Sciatic nerve (tissue), 2 donors: ENCODE measurements at places on chromosomes 1 and 21. TPM values are rescaled to one million over a fixed set of nuclear protein-coding genes. Genes with fewer than 3 reads are reported as not detected.

DDR2 gene
- total RNA-seq = 132 TPM

SHISAL2A gene
- 1.3 TPM for total RNA-seq

GUCA2A gene
- not detected for total RNA-seq

FAM177B gene
- total RNA-seq = not detected

PRDM16 gene
- 31.3 TPM for total RNA-seq

MTARC2 gene
- 35.0 TPM for total RNA-seq

VANGL1 gene
- 9.5 TPM for total RNA-seq

SPRR2E gene
- total RNA-seq = not detected

CLCA1 gene
- not detected for total RNA-seq

AMIGO1 gene
- total RNA-seq = 15.6 TPM

TCHHL1 gene
- not detected for total RNA-seq

PAPPA2 gene
- 1.6 TPM for total RNA-seq

DNA sequence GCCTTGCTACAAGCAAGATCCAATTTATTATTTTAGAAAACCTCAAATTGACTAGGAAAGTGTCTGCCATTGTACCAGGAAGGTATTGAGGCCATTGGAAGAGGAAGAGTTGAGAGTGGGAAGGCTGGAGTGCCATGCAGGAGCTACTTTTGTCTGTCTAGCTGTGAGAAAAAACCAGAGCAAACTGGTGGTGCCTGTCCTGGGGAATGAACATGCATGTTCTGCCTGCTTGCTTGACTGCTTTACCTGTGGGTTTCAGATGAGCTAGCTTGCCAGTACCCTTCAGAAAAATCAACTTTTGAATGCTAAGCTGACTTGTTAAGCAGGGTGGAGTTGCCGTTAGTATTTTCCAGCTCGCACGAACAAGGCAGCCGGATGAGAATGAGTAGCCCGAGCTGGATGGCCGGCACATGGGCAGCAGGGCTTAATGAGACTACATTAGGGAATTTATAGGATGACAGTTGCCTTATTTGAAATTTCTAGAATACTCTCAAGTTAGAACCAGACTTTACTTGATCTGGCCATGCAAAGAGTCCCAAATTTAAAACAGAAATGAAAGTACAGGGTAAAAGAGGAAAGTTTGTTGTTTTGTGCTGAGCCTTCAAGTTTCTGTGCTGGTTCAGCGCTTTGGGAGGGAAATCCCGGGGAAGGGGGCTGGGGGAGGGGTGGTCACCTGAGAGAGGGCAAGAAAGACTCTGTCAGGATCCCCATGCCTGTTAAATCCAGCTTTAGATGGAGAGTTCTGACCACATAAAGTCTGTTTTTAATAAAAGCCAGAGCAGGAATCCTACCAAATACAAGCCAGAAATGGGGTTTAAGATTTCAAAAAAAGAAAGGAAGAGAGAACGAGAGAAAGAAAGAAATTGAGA lies 29.6 kb upstream of the C1orf105 start:
- peak; percentile 79 for DNase-seq

DNA sequence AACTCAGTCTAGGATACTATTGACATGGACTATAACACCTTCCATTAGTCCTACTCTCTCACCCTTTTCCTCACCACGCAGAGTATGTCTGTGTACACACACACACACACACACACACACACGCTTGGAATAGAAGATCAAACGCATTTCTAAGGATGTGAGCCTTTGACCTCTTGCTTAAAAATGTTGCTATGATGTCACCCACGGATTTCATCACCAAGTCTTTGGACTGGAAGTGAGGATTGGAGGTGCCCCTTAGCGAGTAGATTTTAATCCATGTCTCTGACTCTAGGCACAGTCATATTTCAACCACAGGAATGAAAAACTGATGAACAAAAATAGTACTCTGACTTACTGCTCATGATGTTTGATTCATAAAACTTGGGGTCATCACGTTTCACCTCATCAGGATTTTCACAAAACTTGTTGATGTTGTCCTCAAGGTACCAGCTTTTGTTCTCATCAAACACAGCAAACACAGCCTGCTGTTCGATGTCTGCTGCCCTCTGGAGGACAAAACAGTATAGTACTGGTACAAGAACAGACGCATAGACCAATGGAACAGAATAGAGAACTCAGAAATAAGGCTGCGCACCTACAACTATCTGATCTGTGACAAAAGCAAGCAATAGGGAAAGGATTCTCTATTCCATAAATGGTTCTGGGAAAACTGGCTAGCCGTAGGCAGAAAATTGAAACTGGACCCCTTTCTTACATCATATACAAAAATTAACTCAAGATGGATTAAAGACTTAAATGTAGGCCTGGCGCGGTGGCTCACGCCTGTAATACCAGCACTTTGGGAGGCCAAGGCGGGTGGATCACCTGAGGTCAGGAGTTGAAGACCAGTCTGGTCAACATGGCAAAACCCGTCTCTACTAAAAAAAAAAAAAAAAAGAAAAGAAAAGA lies 39.9 kb downstream of the F5 start:
- peak; percentile 59 for DNase-seq

DNA sequence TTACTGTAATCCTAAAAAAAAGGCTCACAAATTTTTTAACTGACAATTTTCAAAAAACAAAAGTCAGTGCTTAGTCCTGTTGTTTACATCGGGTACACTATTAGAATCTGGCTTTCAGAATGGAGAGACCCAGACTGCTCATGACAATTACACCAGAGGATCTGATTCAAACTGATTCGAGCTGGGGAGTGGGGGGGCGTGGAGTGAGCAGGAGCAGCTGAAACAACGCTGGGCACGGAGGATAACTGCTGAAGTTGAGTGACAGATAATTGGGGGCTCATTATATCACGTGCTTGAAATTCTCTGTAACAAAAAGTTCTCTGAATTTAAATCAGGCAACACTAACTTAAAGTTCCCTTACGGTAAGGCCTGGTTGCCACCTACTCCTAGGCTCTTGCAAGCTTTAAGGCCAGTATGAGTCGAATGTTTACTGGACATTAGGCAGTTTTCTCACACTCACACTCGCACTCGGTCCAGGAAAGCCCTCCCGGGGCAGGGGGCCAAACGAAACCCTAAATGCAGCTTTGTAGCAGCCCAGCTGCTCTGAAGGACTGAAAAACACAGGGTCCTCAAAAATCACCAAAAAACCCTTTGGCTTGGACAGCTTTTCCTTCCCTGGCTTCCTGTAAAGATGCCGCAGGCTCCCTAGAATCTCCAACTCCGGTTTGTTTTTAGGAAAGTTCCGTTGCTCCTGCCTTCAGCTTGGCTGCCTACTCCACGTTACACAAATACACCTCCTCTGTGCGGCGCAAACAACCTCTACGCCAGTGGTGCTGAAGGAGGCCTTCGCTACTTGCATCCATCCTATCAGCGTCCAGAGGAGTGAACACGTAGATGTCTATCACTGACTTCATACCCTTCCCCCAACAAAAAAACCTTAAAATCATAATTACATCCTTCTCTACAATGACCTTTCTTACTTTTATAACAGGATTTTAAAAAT lies 42.9 kb downstream of the CAPZB start:
- no peak for DNase-seq

DNA sequence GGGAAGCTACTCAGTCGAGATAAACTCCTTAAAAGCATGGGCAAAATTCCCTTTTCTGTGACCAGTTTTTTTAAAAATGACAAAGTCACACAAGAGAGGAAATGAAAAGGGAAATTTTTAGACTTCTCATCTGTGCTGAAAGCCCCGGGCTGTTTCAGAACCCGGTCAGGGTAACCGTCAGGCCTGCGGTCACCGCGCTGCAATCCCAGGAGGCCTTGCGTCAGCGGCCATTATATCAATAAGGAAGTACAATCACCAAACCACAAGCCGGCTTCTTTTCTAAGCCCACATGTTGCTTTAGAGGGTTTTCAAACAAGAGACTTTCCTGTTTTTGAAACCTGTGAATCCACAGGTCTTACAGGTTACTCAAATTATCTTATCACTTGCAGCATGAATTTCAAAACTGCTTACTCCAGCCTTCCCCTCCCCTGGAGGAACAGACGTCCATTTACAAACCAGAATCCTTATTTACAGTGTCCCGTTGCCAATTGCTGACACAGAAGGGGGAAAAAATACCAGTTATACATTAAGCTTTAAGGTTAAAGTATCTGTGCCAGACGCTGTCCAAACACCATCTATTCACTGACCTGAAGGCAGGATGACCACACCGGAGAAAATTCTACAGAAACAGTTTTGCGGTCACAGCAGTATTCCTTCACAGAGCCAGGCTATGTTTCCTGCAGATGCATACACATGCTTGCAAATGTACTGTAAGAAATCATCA lies 165.3 kb downstream of the TOMM20 start:
- DNase-seq = peak; percentile 89

GRCh38 chr1:230067419-230067870 lies 407 bp downstream of the GALNT2 start:
- peak; percentile 74 for DNase-seq

DNA sequence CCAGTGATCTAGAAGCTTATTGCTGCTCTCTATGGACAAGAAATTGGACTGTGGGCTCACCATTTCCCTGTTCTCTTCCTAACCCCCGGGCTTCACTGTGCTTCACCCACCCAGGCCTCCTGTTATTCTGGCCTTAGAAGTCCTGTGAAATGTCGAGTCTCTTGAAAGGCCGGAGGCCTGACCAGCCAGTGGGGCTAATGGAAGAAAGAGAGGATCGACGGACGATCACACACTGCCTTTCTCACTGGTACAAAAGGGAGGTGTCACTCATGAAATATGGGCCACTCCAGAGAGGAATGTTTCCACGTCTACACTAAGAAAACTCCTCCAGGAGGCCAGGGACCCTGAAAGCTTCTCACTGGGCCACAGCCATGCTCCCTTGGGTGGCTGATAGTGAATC lies 36.1 kb downstream of the CACNA1S start:
- DNase-seq = no peak

DNA sequence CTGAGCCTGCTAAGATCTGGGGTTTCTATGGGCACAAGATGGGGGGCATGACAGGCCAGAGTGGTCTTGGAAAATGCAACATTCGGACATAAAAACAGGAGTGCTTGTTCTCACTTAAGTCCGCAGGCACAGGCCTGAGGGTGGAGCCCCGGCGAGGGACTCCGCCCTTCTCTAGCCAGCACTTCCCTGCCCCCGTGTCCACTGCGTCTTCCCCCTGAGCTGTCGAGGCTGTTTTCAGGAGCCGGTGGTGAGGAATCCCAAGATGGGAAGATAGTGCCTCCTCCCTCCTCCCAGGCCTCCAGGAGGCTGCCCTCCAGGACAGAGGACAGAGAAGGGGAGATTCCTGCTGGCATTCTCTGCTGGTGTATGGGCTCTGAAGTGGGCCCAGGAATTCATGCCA lies 105.2 kb downstream of the TLR5 start:
- no peak for DNase-seq

DNA sequence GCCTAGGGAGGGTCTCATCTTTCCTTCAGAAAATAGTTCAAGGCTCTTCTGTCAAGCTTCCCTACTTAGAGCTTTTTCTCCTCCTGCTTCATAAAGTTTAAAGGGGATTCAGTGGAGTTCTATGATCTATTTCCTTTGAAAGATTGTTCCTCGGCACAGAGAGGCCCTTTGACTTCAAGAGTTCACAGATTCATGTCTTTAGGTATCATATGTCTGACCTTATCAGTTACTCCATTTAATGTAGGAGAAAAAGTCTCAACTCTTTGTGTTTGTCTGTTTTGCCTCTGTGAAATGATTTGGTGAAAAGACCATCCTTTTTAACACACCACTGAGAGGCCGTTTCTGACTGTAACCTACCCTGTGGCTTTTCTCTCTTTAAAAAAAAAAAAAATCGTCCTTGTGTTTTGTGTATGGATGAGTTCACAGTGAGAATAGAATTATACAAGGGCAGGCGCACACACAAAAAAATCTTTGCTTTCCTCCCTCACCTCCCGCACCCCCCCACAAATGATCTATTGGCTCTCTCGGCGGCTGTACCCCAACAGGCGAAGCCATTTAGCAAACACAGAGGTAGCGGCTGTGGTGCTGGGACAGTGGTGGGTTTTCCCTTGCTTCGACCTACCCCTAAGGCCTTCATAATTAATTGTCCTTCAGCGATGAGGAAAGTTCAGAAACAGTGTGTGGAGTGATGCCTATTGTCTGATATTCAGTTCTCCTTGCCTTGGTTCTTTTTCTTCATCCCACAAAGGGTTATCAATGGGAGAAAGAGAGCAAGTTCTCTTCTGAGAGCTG lies 29.6 kb downstream of the PROX1 start:
- DNase-seq = no peak

DNA sequence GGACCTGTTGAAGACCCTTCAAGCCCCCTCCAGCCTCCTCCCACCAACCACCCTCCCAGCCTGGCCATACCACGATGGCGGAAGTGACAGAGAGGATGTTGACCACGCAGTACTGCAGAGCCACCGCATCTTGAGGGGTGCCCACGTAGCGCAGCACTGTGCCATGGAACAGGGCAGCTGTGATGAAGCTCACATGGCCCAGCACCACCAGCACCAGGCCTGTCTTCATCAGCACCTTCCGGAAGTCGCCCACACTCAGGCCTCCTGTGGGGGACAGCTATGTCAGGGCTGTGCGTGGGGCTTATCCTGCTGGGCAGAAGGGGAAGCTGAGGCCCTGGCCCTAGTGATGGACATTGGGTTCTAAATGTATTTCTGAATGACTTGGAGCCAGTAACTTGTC lies 3.1 kb downstream of the TMEM54 start:
- DNase-seq = no peak

- DNase-seq = no peak
Measured at GRCh38 chr1:25881266-25881665, 5.8 kb upstream of the PAQR7 start.

GRCh38 chr1:40042341-40042740 lies 1.8 kb downstream of the CAP1 start:
- DNase-seq = no peak

DNA sequence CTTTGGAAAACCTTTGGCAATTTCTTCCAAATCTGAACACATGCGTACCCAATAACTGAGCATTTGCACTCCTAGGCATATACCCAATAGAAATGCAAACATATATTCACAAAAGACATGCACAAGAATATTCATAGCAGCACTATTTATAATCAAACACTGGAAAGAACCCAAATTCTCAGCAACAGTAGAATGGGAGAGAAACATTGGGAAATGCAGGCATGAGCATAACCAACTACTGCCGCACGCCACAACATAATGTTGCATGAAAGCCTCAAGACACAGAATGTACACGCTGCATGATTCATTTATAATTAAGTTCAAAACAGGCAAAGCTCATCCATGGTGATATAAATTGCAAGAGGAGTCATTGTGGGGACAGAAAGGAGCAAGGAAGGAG lies 69.5 kb upstream of the FBXO28 start:
- DNase-seq = no peak

DNA sequence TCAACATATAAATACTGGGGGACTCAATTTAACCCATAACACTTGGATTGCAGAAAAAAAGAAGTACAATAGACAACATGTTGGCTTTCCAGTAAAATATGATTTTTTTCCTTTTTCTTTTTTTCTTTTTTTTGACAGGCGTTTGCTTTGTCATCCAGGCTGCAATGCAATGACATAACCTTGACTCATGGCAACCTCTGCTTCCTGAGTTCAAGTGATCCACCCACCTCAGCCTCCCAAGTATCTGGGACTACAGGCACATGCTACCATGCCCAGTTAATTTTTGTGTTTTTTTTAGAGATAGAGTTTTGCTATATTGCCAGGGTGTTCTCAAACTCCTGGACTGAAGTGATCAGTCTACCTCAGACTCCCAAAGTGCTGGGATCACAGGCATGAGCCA lies 1512.0 kb upstream of the PRMT6 start:
- DNase-seq = no peak

GRCh38 chr21:41817228-41817627 lies 50.4 kb upstream of the RIPK4 start:
- no peak for DNase-seq

GRCh38 chr1:966135-966703 lies at the start of gene PLEKHN1:
PLEKHN1 (plus strand) TSS chr1:966482; CDS start chr1:966532, 50 bp downstream.
- DNase-seq = no peak

GRCh38 chr1:218284377-218284916 lies 646 bp upstream of the RRP15 start:
- DNase-seq = peak; percentile 60
